ENCODE measurements at places on chromosomes 6 and 20.

GRCh38 chr6:42038811-42039408 is 11.4 kb upstream of the TAF8 start:
- no peak for DNase-seq

- no peak for DNase-seq
These were observed 185.2 kb upstream of the TAB2 start for GRCh38 chr6:149132336-149132735.

GRCh38 chr6:132227904-132228303 is 173.4 kb downstream of the MOXD1 start:
- no peak for DNase-seq

DNA sequence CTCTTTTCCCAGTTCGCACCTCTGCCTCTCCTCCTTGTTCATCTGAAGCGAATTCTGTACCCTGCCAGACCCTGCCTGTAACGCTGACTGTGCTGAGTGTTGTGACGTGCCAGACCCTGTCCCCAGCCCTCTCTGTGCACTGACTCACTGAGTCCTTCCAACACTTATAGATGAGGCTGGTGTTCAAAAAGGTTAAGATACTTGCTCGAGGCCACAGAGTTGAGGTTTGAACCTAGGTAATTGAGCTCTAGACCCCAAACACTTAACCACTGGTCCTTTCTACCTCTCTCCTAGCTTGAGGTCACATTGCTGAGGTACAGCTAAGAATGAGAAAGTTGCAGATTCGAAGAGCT is 45.7 kb upstream of the NEDD9 start:
- DNase-seq, result no peak

DNA sequence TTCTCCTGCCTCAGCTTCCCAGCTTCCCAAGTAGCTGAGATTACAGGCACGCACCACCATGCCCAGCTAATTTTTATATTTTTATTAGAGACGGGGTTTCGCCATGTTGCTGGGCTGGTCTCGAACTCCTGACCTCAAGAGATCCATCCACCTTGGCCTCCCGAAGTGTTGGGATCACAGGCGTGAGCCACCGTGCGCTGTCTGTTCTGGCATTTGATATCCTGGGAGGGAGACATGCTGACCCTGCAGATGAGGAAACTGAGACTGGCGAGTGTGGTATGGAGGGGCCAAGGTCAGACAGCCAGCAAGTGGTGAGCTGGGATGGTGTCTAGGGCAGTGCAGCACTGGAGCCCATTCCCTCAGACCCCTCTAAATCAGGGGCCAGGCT is 44.6 kb downstream of the SRC start:
- DNase-seq, result no peak

DNA sequence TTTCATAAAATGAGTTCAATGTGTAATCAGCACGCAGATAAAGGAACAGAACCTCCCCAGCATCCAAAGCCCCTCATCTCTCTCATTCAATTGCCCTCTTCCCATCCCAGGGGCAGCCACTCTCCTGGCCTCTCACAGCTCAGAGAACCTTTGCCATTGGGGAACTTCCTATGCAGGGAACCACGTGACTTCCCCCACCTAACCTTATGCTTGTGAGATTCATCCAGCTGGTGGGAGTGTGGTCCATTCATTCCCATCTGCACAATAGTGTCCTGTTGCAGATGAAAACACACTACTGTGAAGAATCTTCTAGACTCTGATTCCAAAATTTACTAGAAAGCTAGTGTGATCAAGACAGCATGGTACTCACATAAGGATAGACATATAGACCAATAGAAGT is 299.3 kb downstream of the CDH4 start:
- no peak for DNase-seq

DNA sequence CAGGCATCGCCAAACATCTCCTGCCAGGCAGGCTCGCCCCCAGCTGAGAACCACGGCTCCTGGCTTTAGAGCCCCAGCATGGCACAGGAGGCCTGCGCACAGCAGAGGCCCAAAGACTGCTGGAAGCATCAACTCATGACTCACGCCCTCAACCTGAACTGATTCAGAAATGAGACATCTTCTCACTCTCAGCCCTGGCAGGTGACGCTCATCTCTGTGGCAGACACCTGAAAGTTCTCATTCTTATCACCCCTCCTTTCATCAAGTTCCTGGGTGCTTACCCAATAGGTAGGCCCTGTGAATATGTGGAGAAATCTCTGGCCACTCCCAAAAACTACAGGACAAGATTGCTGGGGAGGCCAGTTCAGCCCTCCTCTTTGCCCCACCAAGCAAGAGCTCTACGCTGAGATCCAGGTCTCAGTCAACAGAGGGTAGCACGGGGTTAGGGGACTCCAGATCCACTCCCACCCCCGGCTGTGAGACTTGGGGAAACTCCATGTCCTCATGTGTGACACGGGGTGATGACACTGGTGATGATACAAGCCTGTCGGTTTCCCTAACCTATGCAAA is 11.3 kb downstream of the NFATC2 start:
- no peak for DNase-seq

GRCh38 chr20:56373942-56374341 is 15.2 kb downstream of the FAM210B start:
- no peak for DNase-seq

DNA sequence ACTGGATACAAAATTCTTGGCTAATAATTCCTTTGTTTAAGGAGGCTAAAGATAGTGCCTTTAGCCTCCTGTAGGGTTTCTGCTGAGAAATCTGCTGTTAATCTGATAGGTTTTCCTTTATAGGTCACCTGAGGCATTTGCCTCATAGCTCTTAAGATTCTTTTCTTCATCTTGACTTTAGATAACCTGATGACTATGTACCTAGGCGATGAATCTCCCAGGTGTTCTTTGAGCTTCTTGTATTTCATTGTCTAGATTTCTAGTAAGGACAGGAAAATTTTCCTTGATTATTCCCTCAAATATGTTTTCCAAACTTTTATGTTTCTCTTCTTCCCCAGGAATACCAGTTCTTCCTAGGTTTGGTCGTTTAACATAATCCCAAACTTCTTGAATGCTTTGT is 479.4 kb upstream of the MAN1A1 start:
- DNase-seq, result no peak

GRCh38 chr20:1831606-1832005 is 63.6 kb upstream of the SIRPA start:
- DNase-seq, result no peak

- DNase-seq, result no peak
These were observed 15.8 kb upstream of the CEP162 start for GRCh38 chr6:84243240-84243639.

GRCh38 chr6:150588888-150589499 is 10.7 kb upstream of the PLEKHG1 start:
- DNase-seq, result no peak

DNA sequence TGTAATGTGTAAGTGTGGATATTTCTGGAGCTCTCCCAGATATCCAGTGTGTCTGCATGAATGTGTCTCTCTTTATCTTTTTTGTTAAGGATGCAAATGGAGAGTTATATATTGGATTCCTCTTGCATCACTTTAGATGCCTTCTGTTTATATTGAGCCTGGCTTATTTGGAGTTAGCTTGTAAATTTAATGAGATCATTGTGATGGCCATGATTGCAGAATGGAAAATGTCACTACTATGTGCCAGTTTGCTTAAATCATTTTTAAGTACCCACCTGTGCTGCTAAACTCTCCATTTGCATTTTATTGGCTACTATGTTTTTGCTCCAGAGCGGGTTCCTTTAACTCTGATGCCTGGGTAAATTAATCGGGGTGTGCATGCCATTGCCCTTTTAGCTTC is 334.8 kb downstream of the UTRN start:
- no peak for DNase-seq

DNA sequence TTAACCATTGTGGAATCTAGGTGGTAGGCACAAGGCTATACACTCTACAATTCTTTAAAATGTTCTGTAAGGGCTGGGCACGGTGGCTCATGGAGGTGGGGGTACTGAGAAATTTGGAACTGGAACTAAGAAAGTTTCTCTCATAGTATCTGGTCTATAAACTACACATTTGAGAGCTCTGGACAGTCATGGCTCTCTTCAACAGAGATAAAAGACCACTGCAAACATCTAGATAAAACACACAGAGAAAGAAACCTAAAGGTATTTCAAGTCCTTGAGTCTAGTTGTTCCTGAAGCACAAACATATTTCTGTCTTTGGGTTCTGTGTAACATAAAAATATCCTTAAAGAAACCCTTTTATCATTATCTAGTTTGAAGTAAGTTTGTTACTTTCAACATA is 35.2 kb downstream of the ILRUN start:
- DNase-seq, result no peak

GRCh38 chr6:19692506-19693298 is 144.5 kb upstream of the ID4 start:
- DNase-seq, result no peak

- no peak for DNase-seq
These were observed 6.1 kb downstream of the FOXF2 start for GRCh38 chr6:1395506-1395905.

- no peak for DNase-seq
These were observed 47.7 kb upstream of the SMOC2 start for GRCh38 chr6:168393126-168393870.

DNA sequence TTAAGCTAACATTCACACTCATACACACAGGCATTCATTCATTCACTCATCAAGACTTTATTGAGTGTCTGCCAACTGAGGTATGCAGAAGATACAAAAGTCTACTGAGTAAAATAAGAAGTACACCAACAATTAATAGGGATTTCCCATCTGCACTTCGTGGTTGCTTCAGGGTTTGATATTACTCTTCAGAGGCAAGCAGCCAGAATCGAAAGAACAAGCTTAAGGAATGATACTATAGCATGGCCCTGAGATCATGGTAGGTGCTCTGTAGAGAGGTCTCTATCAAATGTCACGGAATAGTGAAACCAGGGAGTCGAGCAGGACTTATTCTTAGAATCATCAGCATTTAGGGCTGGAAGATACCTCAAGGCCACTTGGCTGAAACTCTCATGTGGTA is 135.4 kb downstream of the NRN1 start:
- no peak for DNase-seq
